ENCODE measurements at places on chromosomes 4 and X. TPM values are rescaled to one million over a fixed set of nuclear protein-coding genes. Genes with fewer than 3 reads are reported as not detected.

DNA sequence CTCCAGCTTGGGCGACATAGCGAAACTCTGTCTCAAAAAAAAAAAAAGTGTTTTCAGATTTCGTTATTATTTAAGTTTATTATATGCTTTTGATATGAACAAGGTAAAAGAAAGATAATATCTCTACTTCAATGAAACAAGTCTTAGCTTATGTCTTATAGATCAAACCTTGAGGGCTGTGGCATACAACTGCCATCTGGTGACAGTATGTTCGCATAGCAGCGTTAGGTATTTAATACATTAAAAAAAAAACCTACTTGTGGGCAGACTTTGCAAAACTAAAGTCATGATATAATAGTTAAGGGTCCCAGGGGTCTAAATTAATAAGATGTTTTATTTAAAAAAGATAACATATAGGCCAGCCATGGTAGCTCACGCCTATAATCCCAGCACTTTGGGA, 161.2 kb upstream of the AMOT start:
- no peak for DNase-seq

Gene NEUROG2
- total RNA-seq = 0.23 TPM

DNA sequence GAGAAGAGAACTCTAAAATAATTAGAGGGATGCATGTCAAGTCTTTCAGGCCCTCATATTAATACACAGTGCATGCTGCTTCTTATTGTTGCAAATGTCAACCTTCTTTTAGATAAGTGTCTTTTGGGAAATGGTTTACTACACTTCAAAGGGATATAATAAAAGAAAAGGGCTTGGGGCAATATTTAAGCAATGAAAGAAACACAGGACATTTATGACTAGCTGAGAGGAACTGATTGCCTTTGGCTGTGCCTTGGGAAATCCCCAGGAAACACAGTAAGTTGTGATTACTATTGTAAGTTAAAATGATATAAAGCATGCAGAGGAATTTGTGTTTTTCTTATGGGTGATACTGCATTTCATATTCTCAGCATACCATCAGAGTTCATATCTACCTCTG, 1036.2 kb upstream of the GRID2 start:
- DNase-seq = no peak

DNA sequence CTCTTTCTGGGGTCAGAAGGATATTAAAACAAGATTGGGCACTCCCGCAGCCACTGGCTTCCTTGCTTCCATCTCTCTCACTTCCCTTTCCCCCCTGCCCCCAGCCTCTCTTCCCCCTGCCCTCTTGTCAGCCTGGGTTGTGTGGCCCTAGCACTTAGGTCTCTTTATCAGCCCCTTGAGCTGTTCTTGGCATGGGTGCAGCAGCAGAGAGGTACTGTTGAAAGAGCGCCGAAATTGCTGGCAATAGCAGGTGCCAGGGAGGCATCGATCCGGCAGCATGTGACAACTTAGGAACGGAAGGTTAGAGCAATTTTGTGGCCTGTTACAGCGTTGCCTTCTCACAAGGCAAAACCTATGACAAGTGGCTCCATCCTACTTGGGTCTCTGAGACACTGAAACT, 333.1 kb upstream of the IGFBP7 start:
- no peak for DNase-seq

DNA sequence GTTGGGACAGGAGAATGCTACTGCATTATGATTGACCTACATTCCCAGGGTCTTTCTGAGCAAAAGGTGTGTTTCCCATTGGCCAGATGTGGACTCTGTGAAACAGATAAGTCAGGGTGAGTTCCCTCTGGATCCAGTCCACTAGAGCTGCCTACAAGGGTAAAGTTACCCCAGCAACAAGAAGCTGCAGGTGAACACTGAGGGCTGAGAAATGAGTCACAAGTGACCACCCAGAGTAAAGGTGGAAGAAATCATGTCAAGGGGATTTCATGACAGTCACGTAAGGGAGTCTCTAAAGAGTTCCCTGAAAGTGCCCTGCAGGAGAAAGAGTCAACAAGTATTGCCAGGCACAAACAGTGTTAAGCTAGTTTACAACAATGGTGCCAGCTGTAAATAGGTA, 16.3 kb downstream of the F8A1 start:
- no peak for DNase-seq

GRCh38 chrX:125132274-125132673, 187.4 kb upstream of the TEX13C start:
- DNase-seq = peak; percentile 2

Gene FSTL5
- not detected for total RNA-seq

- DNase-seq = no peak
Measured at GRCh38 chrX:110180176-110180927, 137.5 kb downstream of the AMMECR1 start.

- DNase-seq = no peak
Measured at GRCh38 chrX:7447801-7448499, 300.0 kb upstream of the PUDP start.
